ENCODE measurements at places on chromosomes 7 and 10. TPM values are rescaled to one million over a fixed set of nuclear protein-coding genes. Genes with fewer than 3 reads are reported as not detected.

GRCh38 chr10:94607111-94607510 lies 61.5 kb downstream of the HELLS start:
- no peak for DNase-seq

- peak; percentile 88 for DNase-seq
Observed at GRCh38 chr7:8433477-8434289, at the start of gene NXPH1. Gene NXPH1 (plus strand): TSS chr7:8433609.

GRCh38 chr7:100477871-100478267 lies 1.1 kb downstream of the TSC22D4 start:
- DNase-seq, result no peak

- DNase-seq, result no peak
Observed at GRCh38 chr7:103832438-103832837, 157.0 kb downstream of the RELN start.

DNA sequence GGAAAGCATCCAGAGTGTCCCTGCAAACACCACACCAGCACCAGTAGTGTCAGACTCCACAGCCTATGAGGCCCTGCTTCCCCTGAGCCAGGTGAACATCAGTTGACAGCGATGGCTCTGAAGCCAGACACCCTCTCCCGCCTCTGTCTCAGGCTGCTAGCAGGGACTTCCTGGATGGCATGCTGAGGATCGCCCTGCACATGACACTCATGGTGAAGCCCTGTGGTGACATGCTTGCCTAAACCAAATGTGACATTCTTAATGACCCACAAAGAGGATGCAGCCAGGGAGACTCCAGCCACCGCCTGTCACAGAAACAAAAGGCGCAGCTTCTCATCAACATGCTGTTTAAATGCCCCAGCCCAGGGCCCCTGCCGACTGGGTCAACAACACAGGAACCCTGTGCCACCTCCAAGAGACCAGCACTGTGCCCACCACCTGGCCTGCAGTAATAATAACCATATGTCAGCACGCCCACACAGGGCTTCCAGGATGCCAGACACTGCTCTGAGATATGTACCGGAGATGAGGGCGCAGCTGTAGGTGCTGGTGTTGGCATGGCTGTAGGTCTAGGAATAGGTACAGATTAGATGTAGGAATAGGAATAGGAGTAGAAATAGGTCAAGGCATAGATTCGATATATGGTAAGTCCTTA lies 81.3 kb downstream of the GRID1 start:
- no peak for DNase-seq

DNA sequence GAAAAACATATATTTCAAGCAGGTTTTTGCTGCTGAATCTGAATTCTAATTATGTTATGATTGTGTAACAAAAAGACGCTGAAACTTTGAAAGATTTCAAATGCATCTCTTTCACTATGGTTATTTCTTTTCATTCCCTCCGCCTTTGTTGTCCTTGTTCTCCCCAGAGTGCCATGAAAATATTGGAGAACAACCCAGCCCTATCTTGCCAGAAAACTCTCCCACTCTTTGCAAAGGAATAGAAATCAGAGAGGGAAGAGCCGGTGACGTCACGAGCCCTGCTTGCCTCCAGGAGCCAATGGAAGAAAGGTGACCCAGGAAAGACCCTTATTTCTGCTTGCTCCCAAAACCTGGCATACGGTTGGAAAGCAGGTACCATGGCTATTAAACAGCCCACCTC lies 3.4 kb downstream of the GFRA1 start:
- no peak for DNase-seq

GRCh38 chr7:111640416-111640815 lies 78.1 kb upstream of the IMMP2L start:
- no peak for DNase-seq

DNA sequence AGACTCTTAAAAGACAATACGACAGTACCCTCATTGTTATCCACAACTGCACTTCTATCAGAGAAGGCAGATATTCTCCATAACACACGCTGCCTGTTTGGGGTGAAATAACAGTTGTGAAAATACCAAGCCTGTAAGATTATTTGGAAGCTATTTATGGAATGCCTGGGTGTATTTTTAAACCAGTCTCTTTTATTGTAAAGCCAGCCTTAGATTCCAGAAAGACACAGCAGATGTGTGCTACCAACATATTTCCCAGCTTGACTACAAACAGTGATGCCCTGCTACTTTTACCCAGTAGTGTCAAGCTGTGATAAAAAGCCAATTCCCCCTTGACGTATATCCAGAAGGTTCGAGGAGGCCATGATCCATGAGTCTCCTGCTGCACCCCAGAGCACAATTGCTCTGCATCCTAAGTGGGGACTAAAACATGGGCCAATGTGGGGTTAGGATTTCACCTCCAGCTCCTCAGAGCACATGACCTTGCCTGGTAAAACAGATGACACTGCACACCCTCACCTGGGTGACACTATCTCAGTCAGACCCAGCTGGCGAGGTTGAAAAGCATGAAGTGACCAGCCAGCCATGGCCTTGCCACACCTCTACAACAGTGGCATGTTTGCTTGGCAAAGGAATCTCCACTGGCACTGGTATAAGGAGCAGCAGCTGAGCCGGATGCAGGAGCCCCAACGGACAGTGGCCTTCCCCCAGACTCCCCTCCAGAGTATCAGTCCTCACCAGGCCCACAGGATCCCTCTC lies 62.2 kb downstream of the GFRA1 start:
- DNase-seq, result no peak

GRCh38 chr7:18425838-18426445 lies 69.6 kb upstream of the HDAC9 start:
- DNase-seq, result no peak

- DNase-seq, result no peak
Observed at GRCh38 chr10:68153473-68154210, 44.4 kb downstream of the MYPN start.

DNA sequence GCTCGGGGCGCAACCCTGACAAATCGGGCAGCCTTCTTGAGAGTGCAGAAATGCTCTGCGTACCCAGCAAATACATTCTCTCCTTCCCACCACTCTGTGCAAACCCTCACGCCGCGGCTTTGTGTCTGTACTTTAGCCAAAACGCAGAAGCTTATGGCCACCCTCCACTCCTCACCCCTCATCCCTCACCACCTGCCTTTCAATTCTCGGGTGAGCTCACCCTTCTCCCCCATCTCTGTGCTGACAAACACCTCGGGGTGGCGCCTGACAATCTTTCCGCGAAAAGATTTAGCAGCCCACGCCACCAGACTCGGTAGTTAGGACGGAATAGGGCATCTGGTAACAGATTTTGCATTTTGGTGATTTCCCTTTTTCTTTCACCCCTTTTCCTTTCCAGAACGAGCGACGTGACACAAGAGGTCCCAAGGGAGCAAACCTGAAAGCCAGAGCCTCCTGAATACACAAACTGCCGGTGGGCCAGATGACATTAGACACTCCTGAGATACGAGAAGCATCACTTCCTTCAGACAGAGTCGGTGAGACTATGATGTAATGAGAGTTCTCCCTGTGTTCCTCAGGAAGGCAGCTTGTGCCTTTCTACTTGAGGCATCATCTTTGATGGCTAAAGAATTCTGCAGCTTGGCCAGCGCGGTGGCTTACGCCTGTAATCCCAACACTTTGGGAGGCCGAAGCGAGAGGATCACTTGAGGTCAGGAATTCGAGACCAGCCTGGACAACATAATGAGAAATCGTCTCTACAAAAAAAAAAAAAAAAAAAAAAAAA lies 671 bp upstream of the ATAD1 start:
- DNase-seq, result peak; percentile 40

DNA sequence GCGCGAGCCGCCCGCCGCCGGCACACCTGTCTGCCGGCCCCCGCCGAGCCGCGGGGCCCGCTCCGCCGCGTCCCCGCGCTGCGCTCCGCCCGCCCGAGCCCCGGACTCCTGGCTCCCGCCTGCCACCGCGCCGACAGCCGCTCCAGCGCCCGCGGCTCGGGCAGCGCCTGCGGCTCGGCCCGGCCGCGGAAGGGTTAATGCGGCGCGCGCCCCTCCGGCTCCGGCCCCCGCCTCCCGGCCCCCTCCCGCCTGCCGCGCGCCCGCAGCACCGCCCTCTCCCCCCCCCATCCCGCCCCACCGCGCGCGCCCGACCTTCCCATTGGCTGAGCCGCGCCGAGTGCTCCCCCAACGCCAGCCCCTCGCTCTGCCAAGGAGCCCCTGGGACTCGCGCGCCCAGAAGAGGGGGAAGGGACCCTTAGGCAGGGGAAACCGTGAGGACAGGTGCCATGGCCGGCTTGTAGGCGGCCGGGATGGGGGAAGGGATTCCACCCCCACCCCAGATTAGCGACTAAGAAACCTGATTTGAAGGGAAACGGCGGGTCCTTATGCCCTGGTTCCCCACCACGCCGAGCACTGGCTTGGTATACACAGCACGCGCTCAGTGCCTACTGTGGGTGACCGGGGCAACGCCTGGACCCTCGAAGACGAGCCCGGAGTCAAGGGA lies at the start of gene KCNH2:
TSS of gene KCNH2 (minus strand) at position 196 of the 664 bp plus-strand sequence. CDS start 408 bp downstream, outside the sequence.
- peak; percentile 93 for DNase-seq

- no peak for DNase-seq
Observed at GRCh38 chr7:111145472-111145871, 54.5 kb downstream of the LRRN3 start.

DNA sequence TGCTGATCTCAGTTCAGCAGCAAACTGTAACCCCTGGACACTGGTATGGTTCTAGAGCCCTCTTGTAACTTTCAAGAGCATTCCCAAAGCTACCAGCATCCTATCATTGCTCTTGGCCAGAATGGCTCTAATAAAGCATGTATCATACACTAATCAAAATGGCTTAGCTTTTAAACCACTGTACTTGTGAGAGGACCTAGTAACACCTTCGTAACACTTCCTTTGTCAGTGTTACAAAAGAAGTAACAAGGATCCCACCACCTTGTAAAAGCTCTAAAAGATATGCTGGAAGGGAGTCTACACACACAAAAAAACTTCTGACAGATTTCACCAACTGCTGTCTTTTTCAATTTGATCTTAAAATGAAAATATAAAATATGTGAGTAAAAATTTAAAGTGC lies 144.7 kb downstream of the ALOX5 start:
- DNase-seq, result no peak

- DNase-seq, result no peak
Observed at GRCh38 chr10:88689366-88689765, 16.7 kb upstream of the LIPK start.

GRCh38 chr7:72710983-72711382 lies 117.0 kb downstream of the TYW1B start:
- no peak for DNase-seq

- peak; percentile 55 for DNase-seq
Observed at GRCh38 chr10:34736976-34737771, 77.9 kb downstream of the PARD3 start.

DNA sequence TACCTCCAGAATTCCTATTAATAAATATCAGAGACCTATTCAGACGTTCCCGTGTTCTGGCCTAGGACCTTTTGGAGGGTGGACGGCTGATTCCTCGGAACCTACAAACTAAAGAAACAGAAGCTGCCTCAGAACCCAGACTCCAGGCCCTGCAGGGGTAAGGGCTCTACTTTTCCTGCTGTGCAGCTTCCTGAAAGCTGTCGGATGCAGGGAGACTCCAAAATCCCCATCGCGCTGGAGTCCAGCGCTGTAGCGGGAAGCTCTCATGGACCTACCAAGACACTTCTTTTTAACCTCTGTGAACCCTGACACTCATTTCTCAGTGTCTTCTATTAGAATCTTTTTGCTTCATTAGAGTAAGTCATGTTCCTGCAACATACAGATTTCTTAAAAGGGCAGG lies 244.5 kb upstream of the PITRM1 start:
- no peak for DNase-seq

DNA sequence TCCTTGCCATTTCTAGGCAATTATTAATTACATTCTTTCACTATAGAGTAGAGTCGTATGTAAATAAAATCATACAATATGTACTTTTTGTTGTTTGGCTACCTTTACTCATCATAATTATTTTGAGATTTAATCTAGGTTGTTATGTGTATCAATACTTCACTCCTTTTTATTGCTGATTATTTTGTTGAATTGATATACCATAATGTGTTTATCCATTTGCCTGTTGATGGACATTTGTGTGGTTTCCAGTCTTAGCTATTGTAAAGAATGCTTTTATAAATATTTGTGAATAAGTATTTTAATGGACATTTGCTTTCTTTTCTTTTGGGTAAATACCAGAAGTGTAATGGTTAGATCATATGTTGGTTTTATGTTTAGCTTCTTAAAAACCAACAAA lies 174.0 kb downstream of the RAMP3 start:
- no peak for DNase-seq

DNA sequence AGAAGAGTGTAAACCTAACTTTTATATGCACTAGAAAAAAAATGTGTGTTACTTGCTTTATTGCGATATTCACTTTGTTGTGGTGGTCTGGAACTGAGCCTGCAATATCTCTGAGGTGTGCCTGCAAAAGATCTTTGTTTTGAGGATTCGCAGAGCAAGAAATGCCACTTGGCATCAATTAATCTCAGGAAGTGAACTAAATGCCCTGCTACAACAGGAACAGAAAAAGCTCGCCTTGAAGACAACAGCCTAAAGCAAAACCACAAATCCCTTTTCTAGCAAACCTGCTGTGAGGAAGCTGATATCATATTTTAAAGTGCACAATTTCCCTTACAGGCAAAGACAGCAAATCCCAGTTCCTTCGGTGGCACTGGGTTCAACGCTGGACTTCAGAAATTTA lies 675.8 kb downstream of the KCNMA1 start:
- DNase-seq, result no peak

DNA sequence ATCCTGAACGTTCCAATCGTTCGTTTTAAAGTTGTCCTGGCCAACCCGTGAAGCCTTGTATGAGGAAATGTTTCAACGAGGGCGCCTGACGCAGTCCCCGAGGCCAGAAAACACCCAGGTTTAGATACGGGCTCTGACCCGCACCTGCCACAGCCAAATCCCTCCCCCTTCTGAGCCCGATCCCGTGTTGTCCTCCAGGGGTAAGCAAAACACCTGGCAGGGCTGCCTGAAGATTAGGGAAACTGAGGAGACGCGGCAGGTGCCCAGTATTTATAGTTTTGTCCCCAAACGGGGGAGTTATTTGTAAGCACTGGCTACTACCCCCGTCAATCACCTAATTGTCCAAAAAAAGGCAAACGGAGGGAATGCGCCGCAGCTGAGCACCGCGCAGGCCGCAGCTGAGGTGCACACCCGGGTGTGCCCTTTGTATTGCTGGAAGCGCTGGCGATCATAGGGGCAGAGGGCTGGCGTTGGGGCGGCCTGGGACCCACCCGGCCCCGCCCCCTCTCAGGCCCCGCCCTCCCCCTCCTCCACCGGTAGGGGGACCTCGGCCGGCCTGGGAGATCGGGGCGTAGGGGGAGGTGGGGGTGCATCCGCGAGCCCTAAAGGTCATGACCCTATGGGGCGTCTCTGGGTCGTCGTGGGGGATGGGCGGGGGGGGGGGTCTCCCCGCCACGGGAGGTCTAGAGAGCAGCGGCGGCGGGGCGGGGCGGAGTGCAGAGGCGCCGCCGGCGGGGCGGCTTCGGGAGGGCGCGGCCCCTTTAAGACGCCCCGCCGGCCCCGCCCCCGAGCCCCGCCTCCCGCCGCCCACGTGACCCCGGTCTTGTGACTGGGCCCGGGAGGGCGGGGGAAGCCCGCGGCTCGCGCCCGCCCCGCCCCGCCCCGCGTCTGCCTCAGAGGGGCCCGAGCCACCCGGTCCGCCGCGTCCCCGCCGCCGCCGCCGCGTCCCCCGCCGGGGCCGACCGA lies at the start of gene BRI3:
TSS of gene BRI3 (plus strand) at position 896 of the 966 bp plus-strand sequence. CDS start 110 bp downstream, outside the sequence.
- peak; percentile 97 for DNase-seq

- no peak for DNase-seq
Observed at GRCh38 chr10:120746001-120746777, 105.0 kb upstream of the WDR11 start.

The CDC14C gene
- total RNA-seq, result 0.54 TPM

The DPYSL4 gene
- total RNA-seq, result 17.7 TPM

The PTF1A gene
- not detected for total RNA-seq

The TFR2 gene
- total RNA-seq, result 0.34 TPM

The BAIAP2L1 gene
- 35.1 TPM for total RNA-seq

The SH2B2 gene
- 2.0 TPM for total RNA-seq

The INTS15 gene
- total RNA-seq, result 24.1 TPM

The ABCA13 gene
- total RNA-seq, result not detected

The VAX1 gene
- not detected for total RNA-seq

All from neural progenitor cell (in vitro differentiated cells).